Activated CD4-positive, alpha-beta T cell treated with anti-CD3 and anti-CD28 coated beads, Interleukin-2, Interleukin-4, amounts not matched to agents 100 ng/mL and 50 ng/mL, durations not matched to agents 16 hours and 8 hours (primary cell): ENCODE measurements at places on chromosomes 6 and 20.

DNA sequence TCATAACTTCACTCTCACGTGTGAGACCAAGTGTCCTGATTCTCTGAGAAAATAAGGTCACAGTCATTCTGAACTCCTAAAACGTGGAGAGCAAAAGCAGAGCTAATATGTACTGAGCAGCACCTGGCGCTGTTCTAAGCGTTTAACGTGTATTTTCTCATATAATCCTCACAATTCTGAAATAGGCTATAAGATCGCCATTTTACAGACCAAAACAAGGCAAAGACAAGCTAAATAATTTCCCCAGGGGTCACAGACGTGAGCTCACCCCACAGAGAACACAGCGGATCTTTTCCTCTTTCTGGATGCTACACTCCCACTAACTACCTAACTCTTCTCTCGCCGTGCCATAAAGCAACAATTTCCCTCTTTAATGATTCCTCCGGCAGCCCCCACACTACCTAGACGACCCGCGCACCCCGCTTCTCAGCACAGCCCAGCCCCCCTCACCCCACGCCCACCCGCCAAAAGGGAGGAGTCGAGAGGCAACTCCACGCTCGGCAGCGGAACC, 636 bp downstream of the SUPT3H start:
- DNase-seq = peak; percentile 19

DNA sequence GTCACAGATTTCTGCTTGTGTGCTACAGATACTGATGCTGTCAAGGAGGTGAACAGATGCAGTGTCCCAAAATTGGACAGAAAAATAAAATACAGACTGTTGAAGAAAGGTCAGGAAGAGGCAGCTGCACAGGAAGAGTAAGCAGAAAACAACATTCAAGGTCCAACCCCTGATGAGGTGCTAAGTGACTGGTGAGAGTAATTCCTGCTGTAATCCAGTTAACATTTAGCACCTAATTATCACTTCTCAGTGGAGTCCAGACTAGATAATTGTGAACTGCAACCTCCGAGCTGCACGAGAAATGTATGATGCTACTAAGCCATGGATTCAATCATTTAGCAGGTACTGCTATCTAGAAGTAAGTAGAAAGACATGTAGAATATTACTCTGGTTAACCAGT, 36.3 kb upstream of the NRSN1 start:
- no peak for DNase-seq

- DNase-seq = peak; percentile 63
Observed at GRCh38 chr6:159692303-159693127, 526 bp downstream of the SOD2 start.

GRCh38 chr6:15166121-15166520, 79.7 kb upstream of the JARID2 start:
- no peak for DNase-seq

DNA sequence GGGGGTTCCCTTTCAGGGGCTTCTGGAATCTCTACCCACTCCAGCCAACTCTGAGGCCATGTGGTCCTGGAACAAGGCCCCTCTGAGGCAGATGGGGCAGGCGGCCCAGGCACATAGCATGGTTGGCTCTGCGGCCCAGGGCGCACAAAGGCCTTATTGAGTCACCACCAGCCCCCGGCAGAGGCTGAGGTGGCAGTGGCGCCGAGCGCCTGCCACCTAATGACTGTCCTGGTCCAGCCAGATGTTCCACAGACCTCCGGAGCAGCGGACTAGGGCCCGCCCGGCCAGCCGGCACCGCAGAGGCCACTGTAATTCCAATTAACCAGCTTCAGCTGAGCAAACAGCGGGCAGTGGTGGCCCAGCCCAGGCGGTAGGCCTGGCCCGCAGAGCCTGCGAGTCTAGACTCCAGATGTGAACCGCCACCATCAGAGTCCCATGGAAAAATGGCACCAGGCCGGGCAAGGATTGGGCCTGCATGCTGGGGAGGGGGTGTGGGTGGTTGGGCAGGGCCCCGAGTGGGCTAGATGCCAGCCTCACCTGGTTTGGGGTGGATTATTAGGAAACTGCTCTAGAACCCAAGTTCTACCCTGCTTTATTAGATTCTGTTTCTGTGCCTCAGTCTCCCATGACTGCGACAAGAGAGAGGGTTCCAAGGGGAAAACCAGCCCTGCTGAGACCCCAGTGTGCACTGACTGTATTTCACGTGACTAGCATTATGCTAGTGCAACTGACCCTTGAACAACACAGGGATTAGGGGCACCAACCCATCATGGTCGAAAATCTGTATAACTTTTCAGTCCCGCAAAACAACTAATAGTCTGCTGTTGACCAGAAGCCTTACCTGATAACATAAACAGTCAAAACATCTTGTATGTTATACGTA, 34.1 kb upstream of the ID1 start:
- no peak for DNase-seq

DNA sequence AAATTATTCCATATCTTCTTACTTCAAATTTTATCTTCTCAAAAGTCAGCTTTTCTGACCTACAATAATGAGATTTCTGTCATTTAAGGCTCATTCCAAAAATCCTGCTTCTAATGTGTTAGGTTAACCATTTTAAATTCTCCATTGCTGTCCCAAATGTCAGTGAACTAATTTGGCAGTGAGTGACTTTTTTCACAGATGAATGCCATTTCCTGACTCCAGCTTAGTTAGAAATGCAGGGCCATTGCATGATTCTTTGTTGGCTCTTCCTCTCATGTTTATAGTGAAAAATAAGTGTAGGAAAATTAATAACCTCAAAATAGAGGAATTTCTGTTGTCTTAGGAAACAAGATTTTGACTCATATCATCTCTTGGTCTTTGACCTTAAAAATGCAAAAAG, 44.1 kb downstream of the VIP start:
- DNase-seq = no peak

DNA sequence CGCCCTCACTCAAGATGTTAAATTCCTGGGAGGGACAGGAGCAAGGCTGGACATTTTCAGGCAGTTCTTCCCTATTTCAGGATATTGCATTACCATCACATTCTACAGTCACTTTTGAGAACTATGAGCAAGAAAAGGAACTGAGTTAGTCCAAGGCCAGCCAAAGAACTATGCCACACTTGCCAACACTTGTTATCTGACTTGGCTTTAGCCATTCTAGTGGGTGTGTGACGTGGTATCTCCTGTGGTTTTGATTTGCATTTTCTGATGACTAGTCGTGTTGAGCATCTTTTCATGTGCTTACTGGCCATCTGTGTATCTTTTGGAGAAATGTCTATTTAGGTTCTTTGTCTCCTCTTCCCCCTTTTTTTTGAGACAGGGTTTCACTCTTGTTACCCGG, 12.0 kb downstream of the XRN2 start:
- DNase-seq = peak; percentile 45
